ENCODE measurements at places on chromosomes 6 and 20. TPM values are rescaled to one million over a fixed set of nuclear protein-coding genes. Genes with fewer than 3 reads are reported as not detected.

- no peaks in the 10 kb centered on the region for H3K27me3 ChIP-seq
- H3K27ac ChIP-seq: no peak within 1 kb of the TSS
- no peak for DNase-seq
- no peak within 1 kb of the TSS for H3K4me3 ChIP-seq
- H3K36me3 ChIP-seq: no peaks in the 10 kb centered on the region
Observed at GRCh38 chr6:52909531-52909930, at the start of gene GSTA3. Gene GSTA3 (minus strand): TSS chr6:52909698. CDS start chr6:52905834, 3,864 bp downstream.

- H3K4me3 ChIP-seq: no peak overlapping the region
- no peaks in the 10 kb centered on the region for H3K27me3 ChIP-seq
- no peaks in the 10 kb centered on the region for H3K4me1 ChIP-seq
- DNase-seq: no peak
- no peak overlapping the region for H3K27ac ChIP-seq
Observed at GRCh38 chr6:147166360-147166944, 37.8 kb upstream of the STXBP5 start.

GRCh38 chr6:149057464-149057840, 260.1 kb upstream of the TAB2 start:
- no peaks in the 10 kb centered on the region for H3K36me3 ChIP-seq
- no peaks in the 10 kb centered on the region for H3K4me1 ChIP-seq
- DNase-seq: no peak
- H3K27ac ChIP-seq: no peak overlapping the region

GRCh38 chr6:106462923-106463557, 102.5 kb downstream of the CRYBG1 start:
- H3K4me1 ChIP-seq: no peaks in the 10 kb centered on the region
- H3K27me3 ChIP-seq: no peaks in the 10 kb centered on the region
- DNase-seq: no peak
- no peaks in the 10 kb centered on the region for H3K36me3 ChIP-seq
- H3K4me3 ChIP-seq: no peak overlapping the region
- H3K27ac ChIP-seq: no peak overlapping the region

DNA sequence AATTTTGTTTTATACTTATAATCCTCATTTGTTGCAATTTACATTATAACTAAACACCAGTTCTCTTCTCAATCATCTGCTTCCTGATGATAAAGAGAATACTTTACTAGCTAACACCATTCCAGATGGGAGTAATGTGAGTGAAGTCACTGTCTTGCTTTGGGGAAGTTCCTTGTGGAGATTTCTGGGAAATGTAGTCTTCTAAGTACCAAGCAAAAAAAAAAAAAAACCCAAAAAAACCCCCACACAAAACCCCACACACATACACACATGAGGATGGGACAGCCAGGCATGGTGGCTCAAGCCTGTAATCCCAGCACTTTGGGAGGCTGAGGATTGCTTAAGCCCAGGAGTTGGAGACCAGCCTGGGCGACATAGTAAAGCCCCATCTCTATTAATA, 2.2 kb upstream of the SNPH start:
- no peaks in the 10 kb centered on the region for H3K4me1 ChIP-seq
- no peak overlapping the region for H3K27ac ChIP-seq
- no peak for DNase-seq
- H3K36me3 ChIP-seq: no peaks in the 10 kb centered on the region
- no peak overlapping the region for H3K4me3 ChIP-seq

DNA sequence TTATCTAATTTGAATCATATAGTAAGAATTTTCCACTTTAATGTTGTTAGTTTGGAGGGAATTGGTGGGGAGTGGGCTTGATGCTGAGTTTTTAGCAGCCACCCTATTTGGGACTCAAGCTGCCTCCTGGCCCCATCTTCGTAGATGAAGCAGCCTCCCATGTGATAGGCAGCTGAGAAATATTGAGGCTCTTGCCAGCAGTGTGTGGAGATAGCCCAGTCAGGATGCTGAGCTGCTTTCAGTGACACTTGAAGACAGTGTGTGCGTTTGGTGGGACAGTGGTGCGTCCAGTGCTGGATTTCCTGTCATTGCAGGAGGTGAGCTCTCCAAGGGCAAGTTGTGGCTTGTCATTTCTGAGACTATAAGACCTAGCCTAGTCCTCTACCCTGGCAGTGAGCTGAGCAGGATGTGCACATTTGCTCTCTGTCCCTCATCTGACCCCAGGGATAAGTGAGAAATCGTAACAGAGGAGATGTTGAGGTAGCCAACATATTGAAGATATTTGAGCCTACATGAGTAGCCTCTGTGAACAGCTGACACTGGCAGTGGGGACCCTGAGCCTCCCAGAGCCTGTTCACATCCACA, 47.9 kb upstream of the RNF8 start:
- no peak for DNase-seq
- no peaks in the 10 kb centered on the region for H3K36me3 ChIP-seq
- H3K27ac ChIP-seq: no peak overlapping the region
- no peak overlapping the region for H3K4me3 ChIP-seq

DNA sequence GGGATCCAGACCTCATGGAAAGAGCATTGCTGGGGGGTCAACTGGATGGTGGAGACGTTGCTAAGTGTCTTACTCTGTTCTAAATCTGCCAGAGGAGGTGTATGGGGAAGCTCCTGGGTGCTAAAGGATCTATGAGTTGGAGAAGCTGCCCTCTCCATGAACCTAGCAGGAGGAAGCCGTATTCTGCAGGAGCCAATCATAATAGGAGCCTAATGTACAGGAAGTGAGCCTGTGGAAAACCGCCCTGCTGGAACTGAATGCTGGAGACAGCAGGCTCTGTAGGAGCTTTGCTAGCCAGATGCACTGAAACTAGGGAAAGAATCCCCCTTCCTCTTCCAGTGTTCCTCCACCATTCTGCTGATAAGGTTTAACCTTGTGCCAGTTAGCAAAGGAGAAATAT, 10.9 kb downstream of the CASP8AP2 start:
- no peak overlapping the region for H3K4me3 ChIP-seq
- DNase-seq: no peak
- no peaks in the 10 kb centered on the region for H3K27me3 ChIP-seq

DNA sequence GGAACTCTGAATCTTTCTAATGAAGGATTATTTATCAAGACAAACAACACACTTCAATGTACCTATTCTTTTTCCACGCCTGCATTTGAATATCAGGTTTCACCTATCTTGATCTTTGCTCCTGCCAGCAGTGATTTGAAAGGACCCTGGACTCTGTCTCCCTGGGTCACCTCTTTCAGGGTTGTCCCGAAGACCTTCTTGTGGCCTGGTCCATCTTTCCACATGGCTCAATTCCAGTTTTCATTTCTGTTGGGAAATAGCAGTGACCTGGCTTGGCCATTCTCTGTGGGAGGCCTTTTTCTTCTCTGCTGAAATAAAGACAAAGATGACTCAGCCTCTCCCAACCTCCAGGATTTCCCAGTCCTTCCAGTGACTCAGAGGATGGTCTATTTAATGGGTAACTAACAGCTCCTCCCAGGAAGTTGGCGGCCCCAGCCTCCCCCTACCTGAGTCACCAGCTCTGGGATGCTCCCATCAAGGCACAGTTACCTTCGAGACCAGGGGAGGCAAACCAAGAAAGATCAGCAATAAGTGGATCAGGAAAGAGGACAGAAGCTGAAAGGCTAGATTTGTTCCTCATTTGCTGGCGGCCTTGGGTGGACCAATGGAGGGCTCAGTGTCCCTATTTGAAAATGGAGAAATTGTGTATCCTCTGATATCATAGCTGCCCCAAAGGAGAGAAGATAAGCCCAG, 120.2 kb upstream of the RNF24 start:
- H3K36me3 ChIP-seq: no peaks in the 10 kb centered on the region
- DNase-seq: no peak
- H3K27me3 ChIP-seq: no peaks in the 10 kb centered on the region

GRCh38 chr6:3857468-3858456, 8.6 kb downstream of the FAM50B start:
- no peaks in the 10 kb centered on the region for H3K36me3 ChIP-seq
- DNase-seq: no peak
- no peak overlapping the region for H3K4me3 ChIP-seq
- no peaks in the 10 kb centered on the region for H3K4me1 ChIP-seq

DNA sequence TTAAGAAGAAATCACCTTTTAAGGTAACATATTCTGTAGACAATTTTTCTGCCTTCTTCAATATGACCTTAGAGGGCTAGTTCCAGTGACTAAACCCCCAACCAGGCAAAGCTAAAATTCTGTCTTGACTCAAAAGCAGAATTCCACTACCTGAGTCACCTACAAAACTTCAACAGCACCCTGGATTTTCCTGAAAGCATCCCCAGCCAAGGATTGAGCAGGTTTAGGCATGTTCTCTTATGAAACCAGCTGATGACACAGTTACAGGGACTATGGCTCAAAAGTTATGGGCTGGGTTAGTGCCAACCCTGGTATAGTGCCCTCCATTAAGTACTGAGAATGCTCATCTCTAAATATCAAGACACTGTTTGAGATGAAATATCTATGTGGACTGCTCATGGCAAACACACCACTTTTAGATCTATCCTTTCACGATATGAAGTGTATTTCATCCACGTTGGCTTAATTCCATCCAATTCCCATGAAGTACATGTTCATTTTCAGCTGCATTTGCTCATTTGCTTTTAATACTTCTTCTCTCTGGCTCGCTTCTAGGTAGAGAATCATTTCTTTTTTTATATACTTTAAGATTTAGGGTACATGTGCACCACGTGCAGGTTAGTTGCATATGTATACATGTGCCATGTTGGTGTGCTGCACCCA, 53.6 kb upstream of the TNFAIP3 start:
- no peaks in the 10 kb centered on the region for H3K4me1 ChIP-seq
- no peak for DNase-seq
- H3K36me3 ChIP-seq: no peaks in the 10 kb centered on the region
- no peak overlapping the region for H3K27ac ChIP-seq
- no peaks in the 10 kb centered on the region for H3K27me3 ChIP-seq

PAK5 gene
- 1.3 TPM for total RNA-seq

ULBP3 gene
- 0.73 TPM for total RNA-seq

C6orf15 gene
- not detected for total RNA-seq

SNRNP48 gene
- 20.9 TPM for total RNA-seq

VSX1 gene
- not detected for total RNA-seq

CRISP2 gene
- total RNA-seq: 0.33 TPM

PLN gene
- total RNA-seq: 4.6 TPM

All from breast epithelium (tissue), 4 donors.